CD8-positive, alpha-beta memory T cell (primary cell): ENCODE measurements at places on chromosomes 3 and 15. TPM values are rescaled to one million over a fixed set of nuclear protein-coding genes. Genes with fewer than 3 reads are reported as not detected.

KLF15 gene
- total RNA-seq = 0.11 TPM

TGFBR2 gene
- 56.3 TPM for total RNA-seq

DNA sequence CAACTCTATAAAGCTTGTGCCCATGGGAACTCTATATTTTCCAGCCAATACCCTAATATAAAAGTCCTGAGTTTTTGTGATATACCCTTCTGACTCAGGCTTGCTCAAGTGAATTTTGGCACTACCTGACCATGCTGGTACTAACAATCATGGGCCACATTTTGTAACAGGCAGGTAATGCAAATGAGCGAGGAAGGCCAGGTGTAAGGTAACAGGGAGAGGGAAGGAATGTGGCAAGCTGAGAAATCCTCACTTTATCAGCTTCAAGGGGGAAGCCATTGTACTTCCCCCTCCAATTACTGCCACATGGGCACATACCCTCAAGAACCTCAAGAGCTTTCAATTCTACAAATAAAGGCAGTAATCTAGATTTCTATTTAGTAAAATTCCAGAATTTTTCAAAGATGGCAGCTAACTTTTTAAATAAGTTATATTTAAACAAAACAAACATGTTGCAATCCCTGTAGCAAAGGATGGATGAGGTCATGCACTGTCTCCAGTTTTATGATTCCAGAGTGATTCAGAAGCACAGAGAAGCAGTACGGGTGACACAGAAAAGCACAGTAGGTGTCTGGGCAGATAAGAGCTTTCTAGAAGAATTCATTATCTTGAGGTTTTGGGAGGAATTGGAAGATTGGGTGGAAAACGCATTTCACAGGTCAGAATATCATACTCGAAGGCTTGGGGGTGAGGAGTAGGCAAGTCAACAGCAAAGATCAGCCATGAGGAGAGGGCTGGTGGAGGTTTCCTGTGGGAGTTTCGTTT, 87.6 kb downstream of the FOXP1 start:
- DNase-seq = no peak
- peaks cover 65% of the 10 kb centered on the region for H3K4me1 ChIP-seq
- no peaks in the 10 kb centered on the region for H3K27me3 ChIP-seq
- peak overlapping the region; percentile 45 for H3K4me3 ChIP-seq
- no peaks in the 10 kb centered on the region for H3K36me3 ChIP-seq

TMEM40 gene
- total RNA-seq = not detected

COPB2 gene
- total RNA-seq = 92.9 TPM

CD86 gene
- 1.2 TPM for total RNA-seq

ISL2 gene
- total RNA-seq = 0.22 TPM

DNA sequence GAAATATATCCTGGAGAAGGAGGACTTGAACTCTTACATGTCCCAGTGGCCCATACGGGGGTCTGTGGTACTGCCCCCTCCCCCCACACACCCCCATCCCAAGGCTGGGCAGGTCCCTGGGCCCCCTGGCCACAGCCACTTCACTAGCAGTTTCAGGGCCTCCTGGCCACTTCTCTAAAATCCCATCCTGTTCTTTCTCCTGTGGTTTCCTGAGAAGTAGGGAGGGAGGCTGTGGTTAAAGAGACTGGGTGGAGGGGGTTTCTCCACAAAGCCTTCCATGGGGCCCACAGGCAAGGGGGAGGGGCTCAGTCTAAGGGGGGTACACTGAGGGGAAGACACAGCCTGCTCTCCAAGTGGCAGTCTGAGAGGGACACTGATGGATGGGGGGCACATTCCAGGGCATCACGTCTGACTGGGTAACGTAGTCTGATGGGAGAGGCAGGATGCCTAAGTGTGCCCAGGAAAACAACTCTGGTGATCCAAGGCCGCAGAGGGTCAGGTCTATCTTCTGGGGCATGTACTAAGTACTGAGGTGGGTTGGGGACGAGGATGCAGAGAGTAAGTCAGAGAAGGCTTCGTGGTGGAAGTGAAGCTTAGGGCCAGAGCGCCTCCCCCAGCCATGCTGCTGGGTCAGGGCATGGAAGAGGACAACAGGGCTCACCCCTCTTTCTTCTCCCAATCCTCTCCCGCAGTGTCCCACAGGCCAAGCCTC, 48.0 kb upstream of the C15orf39 start:
- no peak overlapping the region for H3K27ac ChIP-seq
- H3K4me1 ChIP-seq = no peaks in the 10 kb centered on the region
- no peaks in the 10 kb centered on the region for H3K27me3 ChIP-seq
- no peak overlapping the region for H3K4me3 ChIP-seq
- H3K36me3 ChIP-seq = no peaks in the 10 kb centered on the region
- DNase-seq = no peak

DNA sequence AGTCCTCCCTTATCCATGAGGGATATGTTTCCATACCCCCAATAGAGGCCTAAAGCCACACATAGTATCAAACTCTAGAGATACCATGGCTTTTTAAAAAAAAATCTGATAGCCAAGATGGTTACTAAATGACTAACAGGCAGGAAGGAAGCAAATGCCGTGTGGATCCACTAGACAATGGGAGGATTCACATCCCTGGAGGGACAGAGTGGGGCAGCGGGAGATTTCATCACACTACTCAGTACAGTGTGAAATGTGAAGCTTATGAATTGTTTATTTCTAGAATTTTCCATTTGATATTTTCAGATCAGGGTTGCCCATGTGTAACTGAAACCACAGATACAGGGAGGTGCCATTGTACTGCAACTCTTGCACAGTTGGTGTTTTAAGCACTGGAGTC, 826.6 kb downstream of the SQOR start:
- H3K4me1 ChIP-seq = no peaks in the 10 kb centered on the region
- H3K36me3 ChIP-seq = no peaks in the 10 kb centered on the region
- no peak for DNase-seq
- no peak overlapping the region for H3K4me3 ChIP-seq
- no peaks in the 10 kb centered on the region for H3K27me3 ChIP-seq
- H3K27ac ChIP-seq = no peak overlapping the region
